ENCODE measurements at places on chromosomes 2 and 18.
A peak's percentile ranks its signal among the peaks of the same experiment; 100 is the strongest.

- DNase-seq: no peak
Observed at GRCh38 chr2:5692561-5693286, 540 bp downstream of the SOX11 start.

GRCh38 chr2:126910637-126911036, 11.9 kb downstream of the TEX51 start:
- DNase-seq: no peak

- DNase-seq: no peak
Observed at GRCh38 chr2:76341439-76341838, 630.7 kb upstream of the GCFC2 start.

- no peak for DNase-seq
Observed at GRCh38 chr2:112995346-112995920, 9.8 kb upstream of the IL36A start.

DNA sequence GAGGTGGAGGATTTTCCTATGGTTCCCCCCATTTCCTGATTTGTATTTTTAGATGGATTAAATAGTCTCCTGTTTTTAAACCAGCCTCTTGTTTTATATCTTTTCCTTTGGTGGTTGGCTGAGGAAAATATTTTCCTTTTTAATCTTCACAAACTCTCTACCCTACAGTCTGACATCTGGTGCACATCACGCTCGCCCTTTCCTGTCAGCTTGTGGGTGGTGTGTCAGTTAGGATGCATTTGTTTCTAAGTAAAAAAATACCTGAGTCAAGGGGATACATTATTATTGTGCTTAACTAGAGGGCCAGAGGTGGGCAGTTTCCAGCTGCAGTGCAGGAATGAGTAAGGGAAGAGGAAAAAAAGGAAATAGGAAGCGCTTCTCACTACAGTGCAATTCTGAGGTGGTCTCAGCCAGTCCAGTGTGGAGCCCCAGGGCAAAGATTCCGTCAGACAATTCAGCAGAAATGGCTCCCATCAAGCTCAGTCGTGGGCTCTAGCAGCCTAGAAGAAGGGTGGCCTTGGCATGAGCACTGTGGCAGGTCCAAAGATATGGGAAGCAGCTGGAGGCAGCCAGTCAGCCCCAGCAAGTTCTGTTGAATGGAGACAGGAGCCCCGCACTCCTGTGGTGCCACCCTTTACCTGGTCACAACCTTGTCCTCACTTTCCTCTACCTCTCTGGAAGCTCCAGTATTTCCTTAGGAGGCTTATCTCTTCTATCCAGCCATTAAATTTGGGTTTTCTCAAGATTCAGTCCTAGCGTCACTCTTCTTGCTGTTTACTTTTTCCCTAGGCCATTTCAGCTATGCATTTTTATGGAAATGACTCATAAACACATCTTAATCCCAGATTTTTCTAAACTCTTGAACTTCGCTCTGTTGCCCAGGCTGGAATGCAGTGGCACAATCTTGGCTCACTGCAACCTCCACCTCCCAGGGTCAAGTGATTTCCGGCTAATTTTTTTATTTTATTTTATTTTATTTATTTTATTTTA, 18.5 kb downstream of the SFTPB start:
- DNase-seq: no peak

DNA sequence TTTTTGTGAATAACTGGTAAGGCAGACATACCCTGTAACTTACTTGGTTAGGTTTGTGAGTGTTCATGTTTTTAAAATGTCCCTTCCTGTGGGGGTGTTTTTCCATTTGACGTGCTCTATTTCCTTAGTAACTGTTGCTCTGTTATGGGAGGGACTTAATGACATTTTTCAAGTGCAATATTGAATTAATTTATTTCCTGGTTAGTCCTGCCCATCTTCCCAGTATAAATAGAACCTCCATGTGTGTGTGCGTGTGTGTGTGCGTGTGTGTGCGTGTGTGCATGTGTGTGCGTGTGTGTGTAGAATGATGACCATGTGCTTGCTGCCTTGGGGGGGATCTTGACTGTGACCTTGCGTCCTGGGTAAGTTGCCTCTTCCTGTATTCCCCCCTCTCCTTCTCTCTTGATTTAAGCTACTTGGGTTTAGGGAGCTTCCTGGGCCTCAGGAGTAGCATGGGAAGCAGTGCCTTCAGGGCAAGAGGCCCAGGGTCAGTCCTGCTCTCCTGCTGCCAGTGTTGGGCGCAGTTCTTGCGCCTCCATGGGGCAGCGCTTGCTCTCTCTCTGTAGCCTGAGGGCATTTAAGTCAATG, 163.9 kb downstream of the LDLRAD4 start:
- no peak for DNase-seq

DNA sequence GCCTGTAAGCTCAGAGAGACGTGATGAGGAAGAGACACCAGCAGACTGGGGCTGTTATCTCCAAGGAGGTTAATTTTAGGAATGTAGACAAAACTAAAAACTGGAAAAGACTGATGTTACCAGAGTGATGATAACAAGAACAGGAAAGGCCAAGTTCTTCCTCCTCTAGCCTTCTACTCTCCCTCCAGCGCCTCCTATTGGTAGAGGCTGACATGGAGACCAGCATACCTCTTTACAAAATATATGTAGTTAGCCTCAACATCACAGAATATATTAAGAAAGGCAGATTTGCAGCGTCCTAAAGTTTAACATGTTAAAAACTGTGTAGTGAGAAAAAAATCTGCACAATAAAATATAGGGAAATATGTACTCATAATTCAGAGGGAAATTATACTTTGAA, 66.0 kb downstream of the TCF4 start:
- DNase-seq: peak; percentile 42

DNA sequence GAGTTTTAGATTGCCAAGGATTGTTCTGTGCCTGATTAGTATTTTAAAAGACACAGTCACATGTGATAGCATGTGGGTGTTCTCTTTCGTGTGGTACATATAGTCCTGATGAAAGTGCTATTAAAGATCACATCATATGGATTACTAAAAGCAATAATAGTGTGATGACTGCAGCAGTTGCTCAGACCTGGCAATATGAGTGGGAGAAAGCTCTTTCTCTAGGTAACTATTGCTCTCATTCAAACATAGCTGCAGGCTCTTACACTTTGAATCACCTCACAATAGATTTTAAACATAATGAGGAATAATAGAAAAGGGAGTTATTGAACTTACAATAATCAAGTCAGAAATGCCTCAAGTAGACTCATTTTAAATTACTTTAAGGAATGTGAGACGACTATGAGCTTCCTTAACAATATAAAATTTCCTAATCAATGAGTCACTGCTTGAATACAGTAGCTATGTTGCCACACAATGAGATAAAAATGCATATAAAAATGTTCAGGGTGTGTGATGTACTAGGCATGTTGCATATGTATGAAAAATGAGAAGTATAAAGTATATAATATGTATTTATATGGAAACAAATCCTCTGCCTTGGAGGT, 452.1 kb downstream of the TMX3 start:
- no peak for DNase-seq

DNA sequence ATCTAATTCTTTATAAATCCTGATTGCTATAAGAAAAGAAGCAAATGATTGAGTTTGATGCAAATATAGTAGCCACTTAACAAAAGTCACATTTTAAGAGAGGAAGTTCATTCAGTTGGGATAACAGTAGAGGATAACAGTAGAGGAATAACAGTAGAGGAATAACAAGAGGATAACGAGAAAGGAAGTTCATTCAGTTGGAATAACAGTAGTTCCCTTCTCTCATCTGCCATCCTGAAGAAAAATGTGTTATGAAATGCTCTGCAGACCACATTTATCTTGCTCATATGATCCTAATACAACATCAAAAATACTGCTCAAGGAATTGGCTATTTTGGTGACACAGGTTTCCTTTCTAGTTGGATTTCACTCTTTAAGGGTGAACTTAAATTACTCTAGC, 105.3 kb upstream of the UNC80 start:
- DNase-seq: no peak

DNA sequence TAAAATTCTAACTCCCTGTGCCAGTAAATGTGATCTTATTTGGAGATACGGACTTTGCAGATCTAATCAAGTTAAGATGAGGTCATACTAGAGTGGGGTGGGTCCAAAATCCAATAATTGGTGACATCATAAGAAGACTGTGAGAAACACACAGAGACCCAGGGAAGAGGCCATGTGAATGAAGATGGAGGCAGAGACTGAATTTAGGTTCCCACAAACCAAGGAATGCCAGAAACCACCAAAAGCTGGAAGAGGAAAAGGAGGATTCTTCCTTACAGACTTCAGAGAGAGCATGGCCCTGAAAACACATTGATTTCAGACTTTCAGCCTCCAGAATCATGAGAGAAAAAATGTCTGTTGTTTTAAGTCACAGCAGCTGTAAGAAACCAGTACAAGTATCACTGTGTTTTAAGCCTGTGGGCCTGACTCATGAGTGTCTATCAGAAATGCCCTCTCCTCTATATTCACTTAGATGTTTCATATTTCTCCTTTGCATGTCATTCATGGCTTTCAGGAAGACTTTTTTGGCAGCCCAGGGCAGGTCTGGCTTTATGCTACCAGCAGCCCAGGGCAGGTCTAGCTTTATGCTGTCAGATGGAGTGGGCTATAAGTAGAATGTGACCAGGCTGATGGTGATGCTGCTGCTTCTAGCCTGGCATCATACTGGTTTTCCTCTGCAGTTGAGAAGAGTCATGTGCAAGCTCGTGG, 100.0 kb downstream of the SPOPL start:
- no peak for DNase-seq

GRCh38 chr2:19627359-19627758, 268.9 kb upstream of the OSR1 start:
- no peak for DNase-seq

GRCh38 chr2:24886691-24887304, 33.2 kb downstream of the ADCY3 start:
- DNase-seq: no peak

All from iPS-NIHi11 (cell line).